HCT116 (cell line): ENCODE measurements at places on chromosomes 13 and 19. TPM values are rescaled to one million over a fixed set of nuclear protein-coding genes. Genes with fewer than 3 reads are reported as not detected.

DNA sequence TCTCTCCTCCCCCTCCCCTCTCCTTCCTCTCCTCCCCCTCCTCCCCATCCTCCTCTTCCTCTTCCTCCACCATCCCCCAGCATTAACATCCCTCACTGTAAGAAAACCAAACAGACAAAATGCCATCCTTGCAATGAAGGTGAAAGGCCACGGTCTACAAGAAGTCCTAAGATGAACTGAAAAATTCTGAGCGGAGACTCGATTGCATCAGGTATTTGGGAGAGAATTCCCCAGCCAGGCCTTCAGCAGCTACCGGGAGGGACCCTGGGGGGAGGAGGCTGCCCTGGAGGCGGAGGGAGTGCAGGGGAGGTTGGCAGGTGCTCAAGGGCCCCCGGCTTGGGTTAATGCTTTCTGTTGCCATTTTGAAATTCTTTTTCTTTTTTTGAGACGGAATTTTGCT lies 10.1 kb upstream of the TIMM44 start:
- H3K36me3 ChIP-seq: 0 out of 2 replicates have a peak, but pooled peaks cover 4% of the 10 kb centered on the region
- H3K27me3 ChIP-seq: no peaks in the 10 kb centered on the region
- DNase-seq: no peak

The SMIM7 gene
- 66.4 TPM for total RNA-seq

DNA sequence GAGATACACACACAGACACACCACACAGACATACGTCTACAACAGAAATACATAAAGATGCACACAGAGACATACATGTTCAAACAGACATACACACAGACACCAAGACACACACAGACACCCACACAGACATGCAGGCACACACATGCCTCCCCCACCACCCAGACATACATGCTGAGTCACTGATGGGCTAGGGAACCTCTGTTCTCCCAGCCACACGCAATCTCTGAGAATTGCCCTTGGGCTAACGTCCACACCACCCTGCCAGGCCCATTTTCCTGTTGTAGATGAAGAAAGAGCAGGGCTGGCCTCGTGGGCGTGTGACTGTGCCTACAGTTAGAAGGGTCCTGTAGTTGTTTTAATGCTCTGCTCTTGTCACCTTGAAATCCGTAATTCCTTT lies 261.9 kb downstream of the KCNRG start:
- H3K27me3 ChIP-seq: no peaks in the 10 kb centered on the region
- H3K27ac ChIP-seq: no peak overlapping the region
- DNase-seq: no peak
- no peak overlapping the region for H3K4me3 ChIP-seq
- H3K36me3 ChIP-seq: no peaks in the 10 kb centered on the region
- no peaks in the 10 kb centered on the region for H3K4me1 ChIP-seq

- H3K4me1 ChIP-seq: no peaks in the 10 kb centered on the region
- H3K36me3 ChIP-seq: no peaks in the 10 kb centered on the region
- no peak for DNase-seq
- no peaks in the 10 kb centered on the region for H3K27me3 ChIP-seq
These were observed 16.8 kb downstream of the CEBPG start for GRCh38 chr19:33390101-33390907.

DNA sequence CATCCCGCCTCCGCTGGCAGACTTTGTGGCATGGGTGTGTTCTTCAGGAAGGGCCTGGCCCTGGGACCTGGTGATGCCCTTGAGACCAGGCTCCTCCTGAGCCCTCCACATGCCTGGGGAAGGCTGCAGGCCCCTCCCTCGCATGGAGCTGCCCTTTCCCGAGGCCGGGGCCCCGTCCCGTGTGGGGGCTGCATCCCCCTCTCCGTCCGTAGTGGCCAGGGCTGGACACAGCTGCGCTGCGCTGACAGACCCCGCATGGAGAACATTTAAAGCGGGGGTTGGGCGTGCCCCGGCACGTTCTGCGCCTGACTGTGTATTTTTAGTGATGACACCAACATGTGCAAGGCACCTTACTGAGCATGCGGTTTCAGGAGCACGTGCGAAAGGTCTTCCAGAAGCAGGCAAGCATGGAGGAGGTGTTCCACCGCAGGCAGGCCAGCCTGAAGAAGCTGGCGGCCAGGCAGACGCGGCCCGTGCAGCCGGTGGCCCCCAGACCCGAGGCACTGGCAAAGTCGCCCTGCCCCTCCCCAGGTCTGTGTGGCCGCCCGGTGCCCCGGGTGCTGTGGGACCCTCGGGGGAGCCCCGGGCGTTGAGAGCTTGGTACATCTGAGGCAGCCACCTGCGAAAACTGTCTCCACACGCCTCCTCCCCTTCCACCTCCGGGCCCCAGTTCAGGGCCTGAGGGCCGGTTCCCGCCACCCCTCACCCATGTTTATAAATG lies 28.8 kb upstream of the F7 start:
- H3K27ac ChIP-seq: no peak overlapping the region
- H3K27me3 ChIP-seq: no peaks in the 10 kb centered on the region
- no peak for DNase-seq
- H3K4me1 ChIP-seq: no peaks in the 10 kb centered on the region
- no peak overlapping the region for H3K4me3 ChIP-seq
- no peaks in the 10 kb centered on the region for H3K36me3 ChIP-seq

The CERS1 gene
- total RNA-seq: 0.96 TPM

- H3K4me1 ChIP-seq: no peaks in the 10 kb centered on the region
- no peaks in the 10 kb centered on the region for H3K36me3 ChIP-seq
- H3K27me3 ChIP-seq: no peaks in the 10 kb centered on the region
- no peak for DNase-seq
These were observed 9.9 kb upstream of the SERPINE3 start for GRCh38 chr13:51329606-51330005.

The MCEMP1 gene
- not detected for total RNA-seq

GRCh38 chr13:100980171-100980570 lies 305.6 kb upstream of the TMTC4 start:
- DNase-seq: no peak
- no peaks in the 10 kb centered on the region for H3K4me1 ChIP-seq
- no peak overlapping the region for H3K27ac ChIP-seq
- H3K27me3 ChIP-seq: no peaks in the 10 kb centered on the region
- H3K4me3 ChIP-seq: no peak overlapping the region
- no peaks in the 10 kb centered on the region for H3K36me3 ChIP-seq

DNA sequence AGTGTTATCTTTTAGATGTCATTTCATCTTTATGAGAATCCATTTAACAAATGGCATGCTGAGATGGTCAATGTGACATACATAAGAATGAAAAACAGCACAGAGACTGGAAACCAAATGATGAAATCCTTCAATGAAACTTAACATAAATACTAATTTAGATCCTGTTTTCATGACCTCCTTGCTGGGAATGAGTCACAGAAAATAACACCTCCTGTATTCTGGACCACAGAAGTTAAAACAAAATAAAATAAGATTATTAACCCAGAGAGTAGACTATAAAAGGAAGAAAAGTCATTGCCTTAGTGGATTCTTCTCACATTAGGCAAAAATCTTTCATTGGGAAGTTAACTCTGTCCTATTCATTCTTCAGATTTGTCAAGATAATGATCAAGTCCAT lies 1.6 kb downstream of the DIAPH3 start:
- H3K27ac ChIP-seq: no peak overlapping the region
- no peaks in the 10 kb centered on the region for H3K27me3 ChIP-seq
- H3K4me1 ChIP-seq: peaks cover 11% of the 10 kb centered on the region; the same call in 1 of the 2 replicates
- no peak for DNase-seq
- H3K36me3 ChIP-seq: no peaks in the 10 kb centered on the region

DNA sequence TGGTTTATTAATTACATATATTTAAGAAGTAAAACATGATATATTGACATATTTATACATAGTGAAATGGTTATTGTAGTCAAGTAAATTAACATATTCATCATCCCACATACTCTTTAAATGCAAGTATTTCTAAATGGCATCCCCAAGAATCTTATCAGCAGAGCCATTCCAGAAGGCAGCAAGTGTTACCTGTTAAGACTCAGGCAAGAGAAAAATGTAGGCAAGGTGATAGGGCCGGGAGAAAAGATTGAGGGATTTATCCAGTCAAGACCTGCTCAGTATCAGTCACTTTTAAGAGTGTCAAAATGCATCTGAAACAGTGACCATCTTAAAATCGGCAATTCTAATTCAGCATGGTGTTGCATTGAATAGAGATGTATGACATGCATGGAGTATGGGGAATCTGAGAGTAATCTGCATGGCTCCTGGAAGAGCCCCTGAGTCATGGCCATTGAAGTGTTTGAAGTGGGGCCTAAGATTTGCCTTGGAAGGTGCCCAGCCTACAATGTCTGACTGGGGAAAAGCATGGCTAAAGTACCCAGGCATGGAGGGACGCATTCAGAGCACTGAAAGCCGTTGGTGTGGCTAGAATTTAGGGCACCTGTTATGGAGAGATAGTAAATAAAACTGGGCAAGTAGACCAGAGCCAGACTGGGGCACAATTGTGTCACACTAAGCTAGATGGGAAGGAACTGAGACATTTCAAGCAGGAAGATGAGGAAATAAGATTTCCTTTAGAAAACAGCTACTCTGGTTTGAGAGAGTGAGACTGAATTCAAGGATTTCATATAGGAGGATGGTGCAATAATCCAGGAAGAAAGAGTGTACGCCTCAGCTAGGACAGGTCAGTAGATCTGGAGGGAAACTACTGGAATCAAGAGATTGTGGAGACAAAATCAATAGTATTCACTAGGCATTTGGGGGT lies 25.0 kb upstream of the C1QTNF9B start:
- H3K27me3 ChIP-seq: peaks cover 33% of the 10 kb centered on the region
- no peak overlapping the region for H3K27ac ChIP-seq
- H3K4me3 ChIP-seq: no peak overlapping the region

DNA sequence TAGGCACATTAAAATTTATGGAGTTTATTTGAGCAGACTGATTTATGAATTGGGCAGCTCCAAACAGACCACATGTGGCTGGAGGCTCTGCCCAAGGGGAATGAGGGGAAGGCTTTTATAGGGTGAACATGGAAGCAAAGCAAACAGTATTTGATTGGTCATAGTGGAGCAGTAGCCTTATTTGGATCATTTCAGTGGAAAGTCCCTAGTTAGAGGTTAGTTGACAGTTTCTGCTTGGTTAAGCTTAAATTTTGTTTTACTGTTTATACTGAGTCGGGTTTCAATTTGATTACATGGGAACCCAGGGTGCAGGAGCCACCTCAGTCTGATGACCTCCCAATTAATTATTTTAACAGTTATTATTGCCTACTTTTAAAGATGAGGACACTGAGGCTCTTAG lies 140.5 kb downstream of the NDFIP2 start:
- no peak overlapping the region for H3K4me3 ChIP-seq
- no peaks in the 10 kb centered on the region for H3K36me3 ChIP-seq
- H3K4me1 ChIP-seq: no peaks in the 10 kb centered on the region
- DNase-seq: no peak
- no peaks in the 10 kb centered on the region for H3K27me3 ChIP-seq

DNA sequence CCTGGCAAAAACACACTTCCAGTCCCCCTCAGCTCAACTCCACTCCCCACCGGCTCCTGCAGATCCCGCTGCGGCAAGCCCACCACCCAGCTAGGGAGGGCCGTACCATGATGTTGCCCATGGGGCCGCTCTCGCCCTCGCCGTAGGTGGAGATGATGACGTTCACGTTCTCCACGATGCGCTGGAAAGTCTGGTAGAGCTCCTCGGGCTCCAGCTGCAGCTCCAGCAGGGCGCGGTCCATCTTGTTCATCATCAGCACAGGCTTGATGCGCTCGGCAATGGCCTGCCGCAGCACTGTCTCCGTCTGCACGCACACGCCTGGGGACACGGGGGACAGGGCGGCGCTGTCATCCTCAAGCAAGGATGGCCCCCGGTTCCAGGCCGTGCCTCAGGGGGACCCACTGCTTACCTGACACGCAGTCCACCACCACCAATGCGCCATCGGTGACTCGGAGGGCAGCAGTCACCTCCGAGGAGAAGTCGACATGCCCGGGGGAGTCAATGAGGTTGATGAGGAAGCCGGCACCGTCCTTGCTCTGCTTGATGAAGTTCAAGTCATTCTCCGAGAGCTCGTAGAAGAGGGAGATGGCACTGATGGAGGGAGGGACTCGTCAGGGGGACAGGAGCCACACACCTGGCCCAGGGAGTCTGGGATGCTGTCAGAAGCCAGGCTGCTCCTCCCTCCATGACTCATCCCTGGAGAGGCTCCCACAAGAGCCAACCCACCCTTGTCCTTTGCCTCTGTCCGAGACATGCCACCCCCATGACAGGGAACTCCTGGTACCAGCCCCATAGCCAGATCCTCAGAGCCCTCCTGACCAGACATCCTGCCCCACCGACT lies 2.3 kb downstream of the EEF2 start:
- H3K27ac ChIP-seq: peak overlapping the region; percentile 98
- H3K36me3 ChIP-seq: peaks cover 67% of the 10 kb centered on the region
- DNase-seq: no peak
- no peak overlapping the region; the same call in 1 of the 2 replicates for H3K4me3 ChIP-seq
- peaks cover 48% of the 10 kb centered on the region for H3K4me1 ChIP-seq

DNA sequence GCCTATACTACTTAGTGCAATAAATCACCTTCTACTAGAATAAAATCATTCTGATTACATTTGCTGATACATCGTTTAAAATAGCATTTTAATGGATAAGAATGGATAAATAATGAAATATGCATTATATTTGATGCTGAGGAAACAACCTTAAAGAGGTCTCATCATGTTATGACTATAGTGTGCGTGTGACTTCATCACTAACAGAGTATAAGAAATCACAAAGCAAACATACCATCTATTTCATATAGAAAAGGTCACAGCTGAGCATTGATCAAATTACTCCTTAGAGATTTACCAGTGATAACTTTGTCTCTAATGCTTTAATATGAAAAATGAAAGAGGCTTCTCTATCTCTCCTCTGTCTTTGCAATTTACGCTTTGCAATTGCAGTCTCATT lies 1620.3 kb upstream of the SLC10A2 start:
- H3K4me1 ChIP-seq: no peaks in the 10 kb centered on the region
- no peak for DNase-seq
- no peak overlapping the region for H3K4me3 ChIP-seq
- H3K36me3 ChIP-seq: no peaks in the 10 kb centered on the region
- H3K27ac ChIP-seq: no peak overlapping the region

The EBI3 gene
- 1.2 TPM for total RNA-seq

The PRR20B gene
- total RNA-seq: not detected

The SNRNP70 gene
- 236 TPM for total RNA-seq

The TMEM221 gene
- total RNA-seq: 3.4 TPM

DNA sequence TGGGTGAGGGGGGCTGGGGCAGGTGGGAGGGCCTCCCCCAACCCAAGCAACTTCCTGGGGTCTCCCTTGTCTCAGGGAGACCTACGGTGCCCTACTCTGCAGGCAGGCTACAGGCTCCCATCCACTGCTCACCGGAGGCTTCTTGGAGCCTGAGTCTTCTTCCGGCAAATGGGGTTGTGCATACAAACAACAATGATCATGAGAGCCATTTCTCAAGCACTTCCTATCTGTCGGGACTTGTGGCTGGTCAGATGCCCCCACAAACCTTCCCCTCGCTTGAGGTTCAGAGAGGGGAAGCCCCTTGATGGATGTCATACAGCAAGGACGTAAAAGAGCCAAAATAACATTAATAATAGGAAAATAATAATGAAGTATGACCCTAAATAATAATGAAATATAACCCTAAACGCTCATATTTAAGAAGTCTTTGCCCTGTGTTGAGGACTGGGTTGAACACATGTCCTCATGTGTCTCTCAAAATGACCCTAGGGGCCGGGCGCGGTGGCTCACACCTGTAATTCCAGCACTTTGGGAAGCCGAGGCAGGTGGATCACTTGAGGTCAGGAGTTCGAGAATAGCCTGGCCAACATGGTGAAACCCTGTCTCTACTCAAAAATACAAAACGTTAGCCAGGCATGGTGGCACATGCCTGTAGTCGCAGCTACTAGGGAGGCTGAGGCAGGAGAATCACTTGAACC lies 727 bp downstream of the CD37 start:
- H3K4me1 ChIP-seq: no peaks in the 10 kb centered on the region
- no peak for DNase-seq
- no peak overlapping the region for H3K4me3 ChIP-seq
- no peaks in the 10 kb centered on the region for H3K27me3 ChIP-seq

- H3K27me3 ChIP-seq: no peaks in the 10 kb centered on the region
- H3K36me3 ChIP-seq: no peaks in the 10 kb centered on the region
- no peak for DNase-seq
- peak overlapping the region; percentile 99 for H3K27ac ChIP-seq
These were observed 3.5 kb upstream of the CIRBP start for GRCh38 chr19:1265615-1266128.

The SYCN gene
- not detected for total RNA-seq
